Prostate gland (tissue), 2 donors: ENCODE measurements at places on chromosomes 6 and 20.
A peak's percentile ranks its signal among the peaks of the same experiment; 100 is the strongest.

DNA sequence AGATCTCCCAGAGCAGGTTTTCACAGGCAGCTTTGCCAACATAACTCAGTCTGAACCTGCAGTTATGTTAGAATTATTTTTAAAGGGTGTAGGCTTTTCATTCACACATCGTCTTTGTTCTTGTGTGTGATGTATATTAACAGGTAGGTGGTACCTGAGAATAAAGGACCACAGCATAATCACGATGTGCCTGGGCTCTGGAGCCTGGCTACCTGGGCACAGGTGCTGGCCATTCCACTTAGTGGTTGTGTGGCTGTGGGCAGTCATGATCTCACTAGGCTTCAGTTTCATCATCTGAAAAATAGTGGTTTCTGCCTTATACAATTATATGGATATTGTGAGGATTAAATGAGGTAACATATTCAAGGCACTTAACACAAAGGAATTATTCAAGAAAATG, 6.4 kb downstream of the CD109 start:
- no peak for DNase-seq

DNA sequence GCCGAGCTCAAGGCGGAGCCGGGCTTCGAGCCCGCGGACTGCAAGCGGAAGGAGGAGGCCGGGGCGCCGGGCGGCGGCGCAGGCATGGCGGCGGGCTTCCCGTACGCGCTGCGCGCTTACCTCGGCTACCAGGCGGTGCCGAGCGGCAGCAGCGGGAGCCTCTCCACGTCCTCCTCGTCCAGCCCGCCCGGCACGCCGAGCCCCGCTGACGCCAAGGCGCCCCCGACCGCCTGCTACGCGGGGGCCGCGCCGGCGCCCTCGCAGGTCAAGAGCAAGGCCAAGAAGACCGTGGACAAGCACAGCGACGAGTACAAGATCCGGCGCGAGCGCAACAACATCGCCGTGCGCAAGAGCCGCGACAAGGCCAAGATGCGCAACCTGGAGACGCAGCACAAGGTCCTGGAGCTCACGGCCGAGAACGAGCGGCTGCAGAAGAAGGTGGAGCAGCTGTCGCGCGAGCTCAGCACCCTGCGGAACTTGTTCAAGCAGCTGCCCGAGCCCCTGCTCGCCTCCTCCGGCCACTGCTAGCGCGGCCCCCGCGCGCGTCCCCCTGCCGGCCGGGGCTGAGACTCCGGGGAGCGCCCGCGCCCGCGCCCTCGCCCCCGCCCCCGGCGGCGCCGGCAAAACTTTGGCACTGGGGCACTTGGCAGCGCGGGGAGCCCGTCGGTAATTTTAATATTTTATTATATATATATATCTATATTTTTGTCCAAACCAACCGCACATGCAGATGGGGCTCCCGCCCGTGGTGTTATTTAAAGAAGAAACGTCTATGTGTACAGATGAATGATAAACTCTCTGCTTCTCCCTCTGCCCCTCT, 1.1 kb downstream of the CEBPB start:
- peak; percentile 36 for DNase-seq

DNA sequence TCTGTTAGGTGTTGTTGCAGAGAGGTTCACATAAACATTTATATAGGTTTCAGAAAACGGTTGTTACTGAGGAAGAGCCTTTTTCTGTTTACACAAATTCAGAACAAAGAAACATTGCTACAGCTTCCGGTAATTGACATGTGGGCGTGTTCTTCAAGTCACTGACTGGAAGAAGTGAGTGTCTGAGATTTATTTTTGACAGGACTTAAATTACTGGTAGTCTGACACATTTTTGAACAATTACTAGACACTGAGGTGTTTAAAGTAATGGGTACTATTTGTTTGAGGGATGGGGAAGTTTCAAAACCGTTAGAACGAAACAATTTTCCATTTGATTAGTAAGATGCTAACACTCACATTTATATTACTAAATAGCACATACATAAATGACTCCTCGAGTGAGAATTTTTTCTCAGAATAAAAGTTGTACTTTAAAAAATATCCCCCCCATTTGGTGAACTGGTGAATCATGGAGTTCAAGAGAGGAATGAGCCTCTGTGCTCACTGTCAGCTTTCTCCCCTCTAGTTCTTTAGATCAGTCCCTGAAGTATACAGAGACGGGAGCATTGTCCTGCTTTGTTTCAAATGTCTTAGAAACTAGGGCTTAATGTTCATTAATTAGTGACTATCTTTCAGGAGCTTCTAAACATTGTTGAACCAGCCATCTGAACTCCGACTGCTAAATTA, 98.7 kb downstream of the TSHZ2 start:
- DNase-seq = no peak

DNA sequence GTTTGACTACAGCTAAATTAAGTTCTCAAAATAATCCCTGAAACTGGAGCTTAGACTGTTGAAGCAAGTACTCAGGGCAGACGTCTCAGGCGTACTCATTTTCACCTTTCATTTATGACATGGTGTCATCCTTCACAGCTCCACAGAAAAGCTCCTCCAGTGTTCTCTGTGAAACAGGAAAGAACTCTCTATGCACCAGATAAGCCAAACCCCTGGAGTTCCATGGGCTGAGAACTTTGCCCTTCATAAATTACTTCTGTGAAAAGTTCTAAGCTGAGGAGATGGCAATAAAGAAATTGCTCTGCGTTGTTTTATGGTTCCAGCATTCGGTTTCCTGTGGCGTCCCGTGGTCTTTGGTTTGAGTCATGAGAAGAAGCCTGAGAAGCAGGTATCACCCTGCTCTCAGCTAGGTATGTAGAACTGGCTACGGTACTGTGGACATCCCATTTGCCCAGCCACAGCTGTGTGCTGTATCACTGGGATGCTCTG, 20.2 kb upstream of the RREB1 start:
- no peak for DNase-seq

GRCh38 chr6:119322715-119323350, 26.7 kb downstream of the MAN1A1 start:
- DNase-seq = no peak

DNA sequence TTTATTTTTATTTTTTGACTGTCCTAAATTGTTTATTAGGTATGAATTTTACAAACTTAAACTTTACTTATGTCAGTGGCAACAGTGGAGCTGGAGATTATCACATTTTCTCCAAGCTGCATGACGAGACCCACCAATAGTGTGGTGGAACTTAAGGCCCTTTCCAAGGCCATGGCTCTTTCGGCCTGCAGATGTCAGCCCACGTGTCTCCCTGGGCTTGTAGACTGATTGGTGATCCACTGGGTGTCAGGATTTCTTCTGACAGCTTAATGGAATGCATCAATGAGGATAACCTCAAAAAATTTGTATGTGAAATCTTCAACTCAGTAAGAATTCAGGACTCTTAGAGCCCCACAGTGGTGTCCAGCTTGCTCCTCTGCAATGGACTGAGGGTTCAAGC, 32.3 kb upstream of the OVOL2 start:
- no peak for DNase-seq

DNA sequence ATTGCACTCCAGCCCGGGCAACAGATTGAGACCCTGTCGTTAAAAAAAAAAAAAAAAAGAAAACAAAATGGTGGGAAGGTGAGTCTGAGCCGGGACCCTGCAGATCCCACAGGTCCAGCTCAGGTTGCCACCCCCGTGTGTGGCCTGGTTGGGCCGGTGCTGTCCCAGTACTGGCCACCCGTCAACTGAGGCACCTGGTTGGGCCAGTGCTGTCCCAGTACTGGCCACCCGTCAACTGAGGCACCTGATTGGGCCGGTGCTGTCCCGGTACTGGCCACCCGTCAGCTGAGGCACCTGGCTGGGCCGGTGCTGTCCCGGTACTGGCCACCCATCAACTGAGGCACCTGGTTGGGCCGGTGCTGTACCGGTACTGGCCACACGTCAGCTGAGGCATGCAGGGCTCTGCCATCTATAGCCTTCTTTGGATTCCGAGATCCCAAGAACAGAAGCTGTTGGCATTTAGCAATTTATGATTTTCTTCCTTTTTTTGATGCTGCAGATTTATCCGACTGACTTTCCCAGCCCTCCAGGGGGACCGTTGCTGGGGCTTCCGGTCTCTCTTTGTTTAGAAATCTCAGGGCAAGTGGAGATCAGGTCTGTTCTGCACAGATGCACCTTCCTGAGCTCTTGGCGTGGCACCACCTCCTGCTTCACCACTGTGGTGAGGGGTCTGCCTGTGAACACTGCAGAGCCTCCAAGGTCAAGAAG, 113.8 kb downstream of the SYCP2 start:
- no peak for DNase-seq

DNA sequence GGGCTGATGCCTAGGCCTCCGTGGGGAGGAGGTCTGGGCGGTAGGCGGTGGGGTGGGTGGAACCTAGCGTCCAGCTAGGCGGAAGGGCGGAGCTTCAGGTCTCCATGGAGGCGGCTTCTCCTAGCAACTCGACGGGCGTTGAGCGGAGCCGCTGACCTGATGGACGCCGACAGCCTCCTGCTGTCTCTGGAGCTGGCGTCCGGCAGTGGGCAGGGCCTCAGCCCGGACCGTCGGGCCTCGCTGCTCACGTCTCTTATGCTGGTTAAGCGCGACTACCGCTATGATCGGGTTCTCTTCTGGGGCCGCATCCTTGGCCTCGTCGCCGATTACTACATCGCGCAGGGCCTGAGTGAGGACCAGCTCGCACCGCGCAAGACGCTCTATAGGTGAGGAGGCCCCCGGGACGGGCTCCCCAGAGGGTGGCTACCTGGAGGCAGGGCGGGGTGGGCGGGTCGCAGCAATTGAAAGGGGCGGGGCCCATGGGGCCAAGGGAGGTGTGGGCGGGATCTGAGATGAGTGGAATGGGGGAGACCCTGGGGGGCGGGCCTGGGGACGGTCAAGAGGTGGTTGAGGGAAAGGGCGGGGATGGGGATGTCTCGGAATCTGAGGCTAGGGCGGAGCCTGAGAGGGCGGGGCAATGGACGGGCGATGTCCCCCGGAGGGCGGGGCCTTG, at the start of gene RSPH9:
Gene RSPH9, plus strand, starts transcription at position 97 of the 673 bp plus-strand sequence. Its CDS starts 63 bp downstream, at position 160.
- DNase-seq = peak; percentile 40

DNA sequence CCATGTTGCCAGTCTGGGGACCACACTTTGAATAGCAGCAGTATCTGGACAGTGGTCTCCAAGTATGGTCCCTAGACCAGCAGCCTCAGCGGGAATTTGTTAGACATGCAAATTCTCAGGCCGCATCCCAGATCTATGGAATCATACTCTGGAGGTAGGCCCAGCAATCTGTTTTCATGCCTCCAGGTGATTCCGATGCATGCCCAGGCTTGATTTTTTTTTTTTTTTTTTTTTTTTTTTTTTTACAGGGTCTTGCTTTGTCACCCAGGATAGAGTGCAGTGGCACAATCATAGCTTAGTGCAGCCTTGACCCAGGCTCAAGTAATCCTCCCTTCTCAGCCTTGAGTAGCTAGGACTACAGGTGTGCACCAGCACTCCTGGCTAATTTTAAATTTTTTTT, 682 bp upstream of the SLA2 start:
- DNase-seq = no peak

DNA sequence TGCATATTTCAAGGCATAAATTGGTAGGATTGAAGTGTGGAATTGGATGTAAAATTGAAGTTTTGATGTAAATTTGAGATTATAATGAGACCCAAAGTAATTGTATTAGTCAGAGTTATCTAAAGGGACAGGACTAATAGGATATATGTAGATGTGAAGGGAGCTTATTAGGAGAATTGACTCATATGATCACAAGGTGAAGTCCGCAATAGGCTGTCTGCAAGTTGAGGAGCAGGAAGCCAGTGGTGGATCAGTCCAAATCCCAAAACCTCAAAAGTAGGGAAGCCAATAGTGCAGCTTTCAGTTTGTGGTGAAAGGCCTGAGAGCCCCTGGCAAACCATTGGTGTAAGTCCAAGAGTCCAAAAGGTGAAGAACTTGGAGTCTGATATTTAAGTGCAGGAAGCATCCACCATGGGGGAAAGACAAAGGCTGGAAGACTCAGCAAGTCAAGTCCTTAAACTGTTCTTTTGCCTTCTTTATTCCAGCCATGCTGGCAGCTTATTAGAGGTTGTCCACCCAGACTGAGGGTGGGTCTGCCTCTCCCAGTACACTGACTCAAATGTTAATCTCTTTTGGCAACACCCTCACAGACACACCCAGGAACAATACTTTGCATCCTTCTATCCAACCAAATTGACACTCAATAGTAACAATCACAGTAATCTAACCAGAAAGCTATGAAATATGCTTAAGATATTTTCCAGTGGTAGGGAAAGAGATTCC, 442.6 kb upstream of the PTCHD4 start:
- DNase-seq = no peak

GRCh38 chr20:1813674-1814635, 81.3 kb upstream of the SIRPA start:
- no peak for DNase-seq

- no peak for DNase-seq
Measured at GRCh38 chr20:58088105-58088504, 140.3 kb downstream of the ANKRD60 start.
